ENCODE measurements at places on chromosomes 1 and 21.

DNA sequence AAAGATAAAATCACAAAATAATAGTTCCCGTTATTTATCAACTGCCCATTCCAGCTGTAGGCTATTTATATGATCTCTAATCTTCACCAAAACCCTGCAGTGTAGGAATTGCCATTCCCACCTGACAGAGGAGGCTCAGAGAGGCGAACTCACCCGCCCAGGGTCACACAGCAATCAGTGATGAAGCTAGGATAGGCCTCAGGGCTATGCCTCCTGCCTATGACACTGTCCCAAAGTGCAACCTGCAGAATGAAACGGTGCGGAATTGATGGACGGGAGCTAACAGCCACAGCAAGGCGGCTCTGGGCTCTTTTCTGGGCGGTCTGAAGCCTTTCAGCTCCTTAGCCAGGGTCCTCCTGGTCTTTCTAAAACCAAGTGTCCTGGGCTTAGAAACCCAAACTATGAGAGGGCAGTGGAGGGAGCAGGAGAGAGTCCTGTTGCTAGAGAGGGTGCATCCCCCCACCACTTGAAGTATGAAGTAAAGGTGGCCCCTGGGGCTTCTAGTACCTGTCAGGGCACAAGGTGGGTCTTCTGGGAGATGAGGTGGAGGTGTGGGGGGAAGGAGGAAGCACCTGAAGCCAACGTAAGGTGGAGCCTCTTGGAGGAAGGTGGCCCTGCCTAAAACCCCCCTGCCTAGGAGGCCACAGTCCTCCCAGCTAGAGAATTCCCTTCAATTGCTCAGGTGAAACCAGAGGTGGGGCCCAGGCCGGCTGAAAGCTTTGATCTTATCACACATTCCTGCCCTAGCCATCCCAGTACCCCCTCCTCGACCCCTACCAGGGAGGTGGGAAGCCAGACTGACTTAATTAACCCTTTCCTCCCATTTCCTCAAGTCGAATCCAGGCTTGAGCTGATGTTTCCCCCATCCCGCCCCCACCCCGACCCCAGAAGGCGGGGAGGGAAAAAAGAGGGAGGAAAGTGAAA is 14.8 kb downstream of the HSPG2 start:
- peak; percentile 78 for DNase-seq

GRCh38 chr1:12215118-12215961 is 14.5 kb upstream of the VPS13D start:
- DNase-seq: no peak

DNA sequence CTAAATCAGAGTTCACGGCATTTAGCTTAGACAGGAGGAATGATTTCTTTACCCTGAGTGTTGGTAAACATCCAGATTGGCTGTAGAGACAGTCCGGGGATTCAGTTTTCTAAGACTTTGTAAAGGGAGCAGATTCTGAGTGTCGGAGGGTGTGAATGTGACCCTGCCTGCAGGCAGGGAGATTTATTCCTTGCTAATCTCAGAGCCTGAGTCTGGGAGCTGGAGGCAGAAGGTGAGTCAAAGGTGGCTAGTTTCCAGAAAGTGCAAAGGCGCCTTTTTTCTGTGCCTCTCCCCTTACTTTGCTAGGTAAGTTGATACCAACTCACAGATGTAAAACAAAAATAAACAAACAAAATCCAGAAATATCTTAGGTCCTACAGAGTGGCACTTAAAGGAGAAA is 11.7 kb downstream of the ATP1B1 start:
- no peak for DNase-seq

GRCh38 chr1:11668516-11668915 is 4.5 kb downstream of the FBXO6 start:
- no peak for DNase-seq

DNA sequence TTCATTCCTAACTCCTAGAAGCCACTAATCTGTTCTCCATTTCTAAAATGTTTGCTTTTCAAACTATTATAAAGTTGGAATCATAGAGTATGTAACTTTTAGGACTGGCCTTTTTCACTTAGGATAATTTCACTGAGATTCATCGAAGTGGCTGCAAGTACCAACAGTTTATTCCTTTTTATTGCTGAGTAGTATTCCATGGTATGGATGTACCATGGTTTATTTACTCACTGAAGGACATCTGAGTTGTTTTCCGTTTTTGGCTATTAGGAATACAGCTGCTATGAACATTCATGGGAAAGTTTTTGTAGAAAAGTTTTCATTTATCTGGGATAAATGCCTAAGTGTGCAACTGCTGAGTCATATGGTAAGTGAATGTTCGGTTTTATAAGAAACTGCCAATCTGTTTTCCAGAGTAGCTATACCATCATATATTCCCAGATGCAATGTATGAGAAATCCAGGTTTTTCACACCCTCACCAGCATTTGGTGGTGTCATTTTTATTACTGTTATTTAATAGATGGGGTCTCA is 66.3 kb downstream of the SLC27A3 start:
- no peak for DNase-seq

DNA sequence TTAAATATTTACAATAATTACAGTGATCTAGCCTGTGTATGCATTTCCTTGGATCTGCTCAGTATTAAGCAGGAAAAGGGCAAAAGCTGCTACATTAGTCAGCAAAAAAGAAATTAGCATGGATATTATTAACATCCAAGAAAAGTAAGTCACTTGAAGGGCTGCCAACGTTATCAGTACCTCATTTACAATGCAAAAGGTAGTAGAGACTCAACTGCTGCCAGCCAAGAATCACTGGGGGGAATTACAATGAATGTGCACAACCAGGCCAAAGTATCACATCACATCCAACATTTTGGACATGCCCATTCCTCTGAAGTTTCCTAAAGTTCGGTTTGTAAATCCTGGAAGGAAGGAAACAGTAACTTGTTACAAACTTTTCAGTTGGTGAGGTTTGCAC is 1.9 kb downstream of the CNN3 start:
- no peak for DNase-seq

- peak; percentile 7 for DNase-seq
Observed at GRCh38 chr1:34266127-34266951, 89.6 kb downstream of the C1orf94 start.

DNA sequence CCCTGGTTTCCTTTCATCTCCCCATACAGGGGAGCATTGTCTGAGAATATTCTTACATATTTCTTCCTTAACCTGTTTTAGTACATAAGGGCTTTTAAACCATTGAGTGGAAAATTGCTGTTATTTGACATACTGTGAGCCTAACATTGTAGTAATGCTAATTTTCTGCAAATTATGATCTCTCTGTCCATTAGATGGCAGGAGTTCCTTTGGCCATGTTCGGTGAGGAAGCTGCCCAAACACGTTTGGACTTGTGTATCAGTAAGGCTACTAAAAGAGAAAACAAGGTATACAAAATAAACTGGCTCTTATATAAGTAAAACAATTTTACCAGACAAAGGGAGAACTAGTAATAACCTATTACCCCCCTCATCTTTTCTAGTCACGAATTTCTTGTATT is 29.2 kb downstream of the CDC7 start:
- DNase-seq: no peak

DNA sequence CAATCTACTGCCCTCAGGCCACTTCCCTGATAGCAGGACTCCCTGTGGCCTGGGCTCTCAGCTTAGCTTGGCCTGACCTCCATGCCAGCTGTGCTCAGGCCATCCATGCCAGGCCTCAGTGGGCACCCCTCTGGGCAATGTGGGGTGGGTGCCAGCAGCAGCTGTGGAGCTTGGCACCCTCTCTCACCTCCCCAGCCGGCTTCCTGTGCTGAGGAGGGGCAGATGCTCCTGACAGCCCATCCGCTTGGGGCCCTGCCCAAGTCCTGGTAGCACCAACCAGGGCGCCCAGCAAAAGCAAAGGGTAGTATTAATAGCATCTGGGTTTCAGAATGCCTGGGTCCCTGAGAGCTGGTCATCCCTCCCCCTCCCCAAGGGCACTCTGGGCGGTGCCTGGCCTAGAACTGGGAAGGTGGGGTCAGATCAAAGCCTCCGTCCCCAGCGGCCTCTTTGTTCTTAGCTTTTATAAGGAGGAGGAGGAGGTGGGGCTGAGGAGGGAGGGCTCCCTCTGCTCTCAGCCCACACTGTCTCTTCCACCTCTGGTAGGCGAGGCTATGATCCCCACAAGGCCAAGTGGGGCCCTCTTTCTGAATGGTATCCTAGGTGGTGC is 6.1 kb downstream of the EFNA4 start:
- DNase-seq: no peak

DNA sequence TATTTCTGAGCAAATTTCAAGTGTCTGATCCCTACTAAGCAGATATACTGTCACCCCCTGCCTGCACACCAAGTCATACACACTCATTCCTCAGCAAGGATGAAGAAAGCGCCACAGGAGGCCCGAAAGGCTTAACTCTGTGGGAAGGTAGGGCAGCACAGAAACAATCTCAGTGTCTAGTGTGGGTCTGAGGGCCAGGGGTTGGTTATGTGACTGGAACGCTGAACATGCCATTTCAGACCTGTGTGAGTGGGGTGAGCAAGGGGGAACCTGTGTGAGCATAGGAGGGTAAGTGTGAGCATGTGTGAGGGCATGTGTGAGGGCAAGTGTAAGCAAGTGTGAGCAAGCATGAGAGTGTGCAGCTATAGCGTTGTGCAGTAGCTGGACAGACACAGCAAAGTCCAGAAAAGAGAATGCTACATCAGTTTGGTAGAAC is 6.2 kb downstream of the ITPKB start:
- DNase-seq: no peak

DNA sequence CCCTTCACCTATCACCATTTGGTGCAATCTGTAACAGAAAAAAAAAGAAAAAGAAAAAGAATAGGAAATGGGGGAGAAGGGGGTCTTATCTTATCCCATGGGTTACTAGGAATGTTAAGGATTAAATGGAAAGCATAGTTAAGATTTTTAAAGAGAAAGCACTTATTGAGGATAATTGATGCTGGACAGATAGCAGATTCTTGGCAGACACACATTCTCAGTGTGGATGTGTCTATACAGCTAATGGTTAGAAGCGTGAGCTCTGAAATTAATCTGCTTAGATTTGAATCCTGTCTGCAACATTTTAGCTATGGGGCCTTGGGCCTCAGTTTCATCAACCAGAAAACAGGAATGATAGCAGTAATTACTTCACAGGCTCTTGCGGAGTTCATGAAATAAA is 67.1 kb downstream of the SSBP3 start:
- no peak for DNase-seq

DNA sequence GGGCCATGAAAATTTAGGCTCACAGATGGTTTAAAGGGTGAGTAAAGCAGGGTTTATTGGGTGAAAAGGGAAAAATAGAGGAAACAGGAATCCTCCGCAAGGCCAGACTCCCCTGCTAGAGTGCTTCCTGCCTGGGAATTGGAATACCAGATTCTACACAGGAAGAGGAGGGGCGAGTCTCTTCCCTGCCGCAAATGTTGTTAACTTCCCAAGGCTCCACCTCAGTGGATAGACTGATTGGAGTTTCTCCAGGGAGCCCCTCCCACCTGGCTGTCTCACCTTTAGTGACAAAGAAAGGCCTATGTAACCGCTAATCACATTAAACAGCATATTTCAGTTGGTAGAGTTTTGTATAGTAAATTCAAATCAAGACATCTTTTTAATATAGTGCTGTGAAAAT is 1450.1 kb downstream of the KCNT2 start:
- no peak for DNase-seq

Measured in iPS DF 19.7 (cell line).